ENCODE measurements at places on chromosomes 1 and 21. TPM values are rescaled to one million over a fixed set of nuclear protein-coding genes. Genes with fewer than 3 reads are reported as not detected.
A peak's percentile ranks its signal among the peaks of the same experiment; 100 is the strongest.

The ADGRL2 gene
- total RNA-seq = 58.3 TPM

The KIF17 gene
- 15.0 TPM for total RNA-seq

GRCh38 chr1:240720976-240721375 is 109.0 kb upstream of the GREM2 start:
- DNase-seq = no peak
- H3K4me1 ChIP-seq = no peaks in the 10 kb centered on the region
- H3K36me3 ChIP-seq = no peaks in the 10 kb centered on the region

DNA sequence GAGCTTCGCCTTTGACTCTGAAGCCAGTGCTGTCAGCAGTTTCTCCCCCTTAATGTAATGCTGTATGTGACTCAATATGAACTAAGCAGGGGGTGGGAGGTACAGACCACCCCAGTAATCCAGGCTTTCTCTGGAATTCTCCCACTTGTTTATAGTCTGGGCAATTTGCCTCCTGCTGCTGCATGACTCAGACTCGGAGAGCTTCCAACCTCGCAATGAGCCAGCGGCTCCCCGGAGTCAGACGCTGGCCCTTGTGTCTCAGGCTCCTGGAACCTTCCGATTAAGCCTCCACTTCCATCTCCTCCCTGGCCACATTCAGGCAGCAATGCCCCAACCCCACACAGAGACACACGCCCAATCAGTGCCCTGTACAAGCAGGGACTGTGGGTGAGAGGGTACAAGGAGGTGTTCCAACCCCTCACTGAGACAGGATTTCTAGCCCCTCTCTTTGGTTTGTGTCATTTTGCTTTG is 471.7 kb upstream of the VAMP3 start:
- H3K27ac ChIP-seq = no peak overlapping the region
- no peaks in the 10 kb centered on the region for H3K27me3 ChIP-seq
- peak; percentile 96 for DNase-seq
- no peaks in the 10 kb centered on the region for H3K4me1 ChIP-seq
- no peak overlapping the region for H3K4me3 ChIP-seq
- no peaks in the 10 kb centered on the region for H3K36me3 ChIP-seq

The KRTAP21-2 gene
- not detected for total RNA-seq

The SFN gene
- 0.25 TPM for total RNA-seq

The COL16A1 gene
- 120 TPM for total RNA-seq

The GPX7 gene
- 45.0 TPM for total RNA-seq

DNA sequence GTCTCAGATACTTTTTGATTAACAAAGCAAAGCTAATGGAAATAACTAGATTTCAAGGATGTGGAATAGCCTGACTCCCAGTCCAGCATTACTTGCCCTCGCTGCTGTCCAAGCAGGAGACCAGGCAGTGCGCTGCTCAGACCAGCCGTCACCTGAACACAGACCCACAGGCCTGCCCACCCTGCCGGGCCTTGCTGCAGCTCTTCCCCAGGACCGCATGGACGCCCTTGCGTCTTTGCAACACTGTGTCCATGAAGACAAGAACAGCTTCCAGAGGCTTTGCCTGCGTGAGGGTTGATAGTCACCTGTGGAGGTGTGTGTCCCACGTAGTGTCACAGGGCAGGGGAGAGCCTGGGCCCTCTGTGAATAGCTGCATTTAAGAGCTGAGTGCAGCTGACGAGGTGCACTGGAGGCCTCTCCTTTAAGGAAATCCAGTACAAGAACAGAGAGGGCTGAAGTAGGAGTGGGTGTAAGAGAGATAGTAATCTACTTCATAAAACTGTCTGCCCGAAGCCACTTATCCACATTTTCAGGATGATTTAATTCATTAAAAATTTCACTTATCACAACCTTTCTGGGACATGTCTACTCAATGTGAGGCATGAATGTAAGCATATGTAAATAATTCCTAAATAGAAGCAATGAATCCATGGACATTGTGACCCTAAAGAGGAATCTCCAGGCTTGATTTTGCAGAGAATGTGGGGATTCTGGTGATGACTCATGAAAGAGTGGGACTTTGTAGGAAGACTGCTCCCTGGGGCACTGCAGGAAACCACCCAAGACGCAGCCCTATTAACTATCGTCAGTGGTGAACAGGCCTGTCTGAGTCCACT is 176.2 kb upstream of the RAB4A start:
- no peak overlapping the region for H3K27ac ChIP-seq
- no peaks in the 10 kb centered on the region for H3K36me3 ChIP-seq
- no peaks in the 10 kb centered on the region for H3K4me1 ChIP-seq
- H3K27me3 ChIP-seq = peaks cover 5% of the 10 kb centered on the region

The RNF19B gene
- total RNA-seq = 28.5 TPM

DNA sequence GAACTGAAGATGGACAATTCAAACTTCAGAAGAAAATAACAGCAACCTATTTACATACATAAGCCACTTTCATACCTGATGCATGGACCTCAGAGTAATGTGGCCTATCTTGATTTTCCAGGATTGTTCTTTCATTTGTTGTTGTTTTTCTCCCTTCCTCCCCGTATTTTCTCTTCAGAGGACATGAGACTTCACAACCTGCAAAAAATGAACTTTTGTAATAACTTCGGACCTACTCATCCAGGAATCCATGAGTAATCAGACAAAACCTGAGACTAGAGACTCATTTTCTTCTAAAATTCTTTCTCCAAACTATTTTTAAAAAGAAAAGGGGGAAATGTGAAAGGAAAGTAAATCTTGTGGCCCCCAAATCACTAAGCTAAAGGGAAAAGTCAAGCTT is 17.6 kb upstream of the PLA2G5 start:
- H3K36me3 ChIP-seq = no peaks in the 10 kb centered on the region
- no peaks in the 10 kb centered on the region for H3K4me1 ChIP-seq
- no peak overlapping the region for H3K27ac ChIP-seq
- no peak overlapping the region for H3K4me3 ChIP-seq
- H3K27me3 ChIP-seq = no peaks in the 10 kb centered on the region

DNA sequence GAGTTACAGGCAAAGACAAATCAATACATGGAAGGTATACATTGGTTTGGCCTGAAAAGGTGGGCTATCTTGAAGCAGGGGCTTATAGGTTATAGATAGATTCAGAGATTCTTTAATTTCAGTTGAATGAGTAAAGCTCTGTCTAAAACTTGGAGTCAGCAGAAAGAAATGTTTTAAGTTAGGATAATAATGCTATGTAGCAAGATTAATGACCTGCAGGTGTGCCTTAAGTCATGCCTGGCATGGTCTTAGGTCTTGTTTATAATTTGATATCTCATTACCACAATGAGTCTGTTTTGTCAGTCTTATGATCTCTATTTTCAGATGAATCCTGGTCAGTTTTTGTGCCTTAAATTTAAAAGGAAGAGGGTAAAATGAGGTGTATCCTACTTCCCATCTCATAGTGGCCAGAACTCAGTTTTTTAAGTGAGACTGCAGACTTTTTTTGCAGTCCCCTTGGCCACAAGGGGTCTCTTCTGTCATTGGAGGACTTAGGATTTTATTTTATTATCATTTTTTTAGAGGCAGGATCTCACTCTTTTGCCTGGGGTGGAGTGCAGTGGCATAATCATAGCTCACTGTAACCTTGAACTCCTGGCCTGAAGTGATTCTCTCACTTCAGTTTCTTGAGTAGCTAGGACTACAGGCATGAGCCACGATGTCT is 21.3 kb upstream of the PGBD2 start:
- no peaks in the 10 kb centered on the region for H3K27me3 ChIP-seq
- H3K4me3 ChIP-seq = no peak overlapping the region
- H3K27ac ChIP-seq = no peak overlapping the region
- H3K36me3 ChIP-seq = no peaks in the 10 kb centered on the region
- DNase-seq = no peak

The KANK4 gene
- 4.0 TPM for total RNA-seq

DNA sequence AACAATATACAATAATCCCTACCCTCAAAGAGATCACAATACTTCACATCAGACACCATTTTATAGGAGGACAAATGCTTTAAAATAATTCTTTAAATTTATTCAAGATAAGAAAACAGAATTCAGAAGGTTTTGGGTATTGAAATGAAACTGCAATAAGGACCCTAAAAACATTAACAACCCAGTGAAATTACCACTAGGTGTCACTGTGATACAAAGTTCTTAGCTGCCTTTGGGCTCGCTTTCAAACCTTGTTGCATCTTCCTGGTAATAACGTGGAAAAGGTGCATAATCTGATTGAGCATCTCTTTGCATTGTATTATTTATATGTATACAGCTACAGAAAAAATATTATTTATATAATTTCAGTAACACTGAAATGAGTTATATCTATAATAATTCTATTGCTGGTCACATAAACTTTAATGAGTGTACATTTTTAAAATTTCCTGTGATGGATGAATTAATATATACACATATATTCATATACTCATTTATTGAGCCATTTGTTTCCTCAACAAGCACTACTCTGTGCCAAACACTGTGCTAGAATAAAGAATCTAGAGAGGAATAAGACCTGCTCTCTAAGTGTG is 185.2 kb downstream of the FAF1 start:
- H3K4me3 ChIP-seq = no peak overlapping the region
- H3K27me3 ChIP-seq = no peaks in the 10 kb centered on the region
- no peaks in the 10 kb centered on the region for H3K4me1 ChIP-seq
- H3K27ac ChIP-seq = no peak overlapping the region
- H3K36me3 ChIP-seq = no peaks in the 10 kb centered on the region
- DNase-seq = peak; percentile 71

DNA sequence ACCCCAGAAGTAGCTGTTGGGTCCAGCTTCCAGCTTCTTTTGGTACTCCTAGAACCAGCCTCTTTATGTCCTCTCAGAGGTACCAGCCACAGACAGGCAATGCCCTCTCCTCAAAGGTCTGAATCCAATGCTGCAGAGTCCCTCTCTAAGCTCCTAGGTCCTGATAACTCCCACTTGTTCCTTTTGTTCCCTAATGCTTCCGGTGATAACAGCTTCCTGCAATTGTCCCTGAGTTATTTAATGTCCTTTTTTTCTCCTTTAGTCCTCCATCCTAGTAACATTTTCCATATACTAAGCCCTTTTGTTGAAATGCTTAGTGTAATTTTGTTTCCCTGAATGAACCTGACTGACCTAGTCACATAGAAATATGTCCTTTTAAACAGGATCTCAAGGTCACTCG is 201.7 kb upstream of the BEND5 start:
- H3K27ac ChIP-seq = no peak overlapping the region
- no peak overlapping the region for H3K4me3 ChIP-seq
- H3K27me3 ChIP-seq = no peaks in the 10 kb centered on the region
- no peaks in the 10 kb centered on the region for H3K4me1 ChIP-seq

DNA sequence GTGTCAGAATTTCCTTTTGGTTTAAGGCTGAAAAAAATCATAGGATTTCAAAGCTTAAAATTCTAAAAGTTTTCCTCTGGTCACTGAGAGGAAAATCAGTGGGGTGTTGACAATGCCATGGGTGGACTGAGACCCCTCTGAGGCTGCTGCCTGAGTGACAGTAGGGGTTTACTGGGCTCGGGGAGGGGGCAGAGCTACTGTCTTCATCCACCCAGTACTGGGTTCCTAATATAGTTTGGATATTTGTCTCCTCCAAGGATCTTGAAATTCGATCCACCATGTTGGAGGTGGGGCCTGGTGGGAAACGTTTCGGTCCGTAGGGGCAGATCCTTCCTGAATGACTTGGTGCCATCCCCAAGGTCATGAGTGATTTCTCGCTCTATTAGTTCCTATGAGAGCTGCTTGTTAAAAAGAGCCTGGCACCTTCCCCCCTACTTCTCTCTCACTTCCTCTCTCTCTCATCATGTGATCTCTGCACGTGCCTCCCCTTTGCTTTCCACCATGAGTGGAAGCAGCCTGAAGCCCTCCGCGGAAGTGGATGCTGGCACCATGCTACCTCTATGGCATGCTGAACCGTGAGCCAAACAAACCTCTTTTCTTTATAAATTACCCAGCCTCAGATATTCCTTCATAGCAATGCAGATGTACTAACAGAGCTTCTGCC is 72.3 kb downstream of the MAP10 start:
- no peaks in the 10 kb centered on the region for H3K36me3 ChIP-seq
- no peaks in the 10 kb centered on the region for H3K27me3 ChIP-seq
- H3K4me3 ChIP-seq = no peak overlapping the region
- H3K27ac ChIP-seq = no peak overlapping the region
- DNase-seq = no peak

DNA sequence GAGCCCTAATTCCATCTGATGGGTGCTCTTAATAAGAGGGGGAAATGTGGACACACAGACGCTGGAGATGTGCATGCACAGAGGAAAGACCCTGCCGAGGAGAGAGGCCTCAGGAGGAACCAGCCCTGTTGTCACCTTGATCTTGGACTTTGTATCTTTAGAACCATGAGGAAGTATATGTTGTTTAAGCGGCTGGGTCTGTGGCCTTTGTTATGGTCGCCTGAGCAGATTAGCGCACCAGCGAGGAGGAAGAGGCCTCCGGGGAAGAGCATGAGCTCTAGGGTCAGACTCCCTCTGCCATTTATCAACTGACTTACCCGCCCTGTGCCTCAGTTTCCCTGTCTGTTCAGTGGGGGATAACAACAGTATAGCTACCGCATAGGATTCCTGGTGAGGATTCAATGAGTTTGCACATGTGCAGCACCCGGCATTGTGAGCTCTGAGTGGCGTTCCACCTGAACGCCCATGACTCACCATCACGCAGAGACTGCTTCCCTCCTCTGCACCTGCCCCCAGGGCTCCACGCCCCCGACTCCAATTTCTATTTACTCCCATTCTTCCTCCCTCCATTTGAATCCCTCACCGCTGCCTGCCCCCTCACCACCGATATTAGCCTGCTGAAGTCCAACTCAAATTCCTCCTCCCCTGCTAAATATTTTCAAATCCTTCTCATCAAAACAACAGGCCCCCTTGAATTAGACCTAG is 67.2 kb downstream of the ATP5PO start:
- DNase-seq = no peak
- H3K4me3 ChIP-seq = no peak overlapping the region
- no peaks in the 10 kb centered on the region for H3K27me3 ChIP-seq
- H3K27ac ChIP-seq = no peak overlapping the region
- H3K36me3 ChIP-seq = no peaks in the 10 kb centered on the region

DNA sequence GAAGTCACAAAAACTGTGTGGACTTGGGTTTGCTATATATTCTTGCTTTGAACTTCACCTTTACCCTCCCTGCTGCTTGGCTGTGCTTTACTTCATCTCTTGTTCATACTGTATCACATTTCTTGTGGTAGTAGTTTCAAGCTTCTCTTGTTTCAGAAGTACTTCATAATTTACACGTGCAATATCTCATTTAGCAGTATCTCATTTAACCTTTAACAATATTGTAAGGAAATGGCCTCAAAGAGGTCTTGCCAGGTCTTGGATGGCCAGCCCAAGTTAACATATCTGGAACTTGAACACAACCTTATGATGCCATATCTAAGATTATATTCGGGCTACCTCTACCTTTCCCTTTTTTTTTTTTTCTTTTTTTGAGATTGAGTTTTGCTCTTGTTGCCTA is 1.7 kb upstream of the TRIM45 start:
- no peak overlapping the region for H3K4me3 ChIP-seq
- H3K4me1 ChIP-seq = peaks cover 13% of the 10 kb centered on the region
- no peaks in the 10 kb centered on the region for H3K27me3 ChIP-seq
- H3K27ac ChIP-seq = no peak overlapping the region
- DNase-seq = no peak

DNA sequence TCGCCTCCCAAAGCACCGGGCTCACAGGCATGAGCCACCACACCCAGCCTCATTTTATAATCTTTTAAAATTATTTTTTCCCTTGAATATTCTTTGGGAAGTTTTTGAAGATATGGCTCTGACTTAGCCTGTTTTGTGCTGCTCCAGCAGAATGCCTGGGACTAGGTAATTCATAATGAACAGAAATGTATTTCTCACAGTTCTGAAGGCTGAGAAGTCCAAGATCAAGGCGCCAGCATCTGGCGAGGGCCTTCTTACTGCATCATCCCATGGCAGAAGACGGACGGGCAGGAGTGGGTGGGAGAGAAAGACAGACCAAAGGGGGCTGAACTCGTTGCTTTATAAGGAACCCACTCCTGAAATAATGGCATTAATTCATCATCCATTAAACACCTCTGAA is 99.0 kb upstream of the SLC25A33 start:
- H3K27ac ChIP-seq = no peak overlapping the region
- H3K27me3 ChIP-seq = no peaks in the 10 kb centered on the region
- peaks cover 29% of the 10 kb centered on the region for H3K4me1 ChIP-seq

The LEFTY2 gene
- total RNA-seq = 14.0 TPM

The TACSTD2 gene
- not detected for total RNA-seq

The TTC22 gene
- total RNA-seq = not detected
